ENCODE measurements at places on chromosomes 1 and 21.

DNA sequence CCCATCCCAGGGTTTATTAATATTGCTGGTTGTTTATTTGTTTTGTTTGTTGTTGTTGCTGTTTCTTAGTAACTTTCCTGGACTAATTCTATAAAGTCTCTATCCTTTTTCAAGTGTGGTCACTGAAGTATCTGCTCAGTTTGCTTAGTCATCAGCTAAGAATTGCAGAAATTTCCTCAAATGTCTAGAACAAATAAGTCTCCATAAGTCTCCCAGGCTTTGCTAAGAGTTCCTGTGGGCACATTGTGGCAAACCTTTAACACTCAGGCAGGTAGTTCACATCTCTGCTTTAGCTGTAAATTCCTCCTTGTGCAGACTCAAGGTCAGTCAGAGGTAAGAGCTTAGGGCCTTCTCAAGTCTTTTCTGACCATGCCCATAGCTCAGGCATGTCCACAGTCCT, 38.9 kb upstream of the C1orf185 start:
- DNase-seq = no peak

DNA sequence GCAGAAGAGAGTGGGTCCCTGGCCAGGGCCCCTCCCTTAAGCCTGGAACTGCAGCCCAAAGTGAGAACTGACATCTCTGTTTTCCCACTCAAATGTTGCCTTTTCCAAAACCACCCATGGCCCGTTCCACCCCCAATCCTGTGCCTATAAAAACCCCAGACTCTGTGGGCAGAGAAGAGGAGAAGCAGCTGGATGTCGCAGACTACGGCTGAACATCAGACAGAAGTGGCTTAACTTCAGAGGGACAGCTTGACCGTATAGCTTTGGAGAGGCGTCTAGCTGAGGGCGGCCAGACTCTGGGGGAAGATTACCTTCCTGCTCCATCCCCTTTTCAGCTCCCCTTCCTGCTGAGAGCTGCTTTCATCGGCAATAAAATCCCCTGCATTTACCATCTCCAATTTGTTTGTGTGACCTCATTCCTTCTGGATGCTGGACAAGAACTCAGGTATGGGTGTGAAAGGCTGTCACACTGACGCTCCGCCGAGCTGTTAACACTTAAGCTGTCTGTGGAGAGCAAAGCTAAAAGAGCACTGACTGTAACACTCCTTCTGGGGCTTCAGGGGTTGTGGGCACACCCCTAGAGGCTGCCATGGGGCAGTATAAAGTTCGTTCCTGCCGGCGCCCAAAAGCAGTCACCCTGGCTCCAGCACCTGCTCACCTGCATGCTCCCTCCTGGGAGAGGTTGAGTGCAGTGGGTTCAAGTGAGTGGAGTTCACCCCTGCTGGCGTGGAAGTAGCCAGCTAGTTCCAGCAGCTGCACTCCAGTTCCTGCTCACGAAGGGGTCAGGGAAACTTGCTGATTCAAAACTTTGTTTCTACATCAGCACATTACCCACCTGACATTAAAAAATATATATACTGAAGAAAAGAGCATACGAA, 19.6 kb upstream of the ERO1B start:
- no peak for DNase-seq

DNA sequence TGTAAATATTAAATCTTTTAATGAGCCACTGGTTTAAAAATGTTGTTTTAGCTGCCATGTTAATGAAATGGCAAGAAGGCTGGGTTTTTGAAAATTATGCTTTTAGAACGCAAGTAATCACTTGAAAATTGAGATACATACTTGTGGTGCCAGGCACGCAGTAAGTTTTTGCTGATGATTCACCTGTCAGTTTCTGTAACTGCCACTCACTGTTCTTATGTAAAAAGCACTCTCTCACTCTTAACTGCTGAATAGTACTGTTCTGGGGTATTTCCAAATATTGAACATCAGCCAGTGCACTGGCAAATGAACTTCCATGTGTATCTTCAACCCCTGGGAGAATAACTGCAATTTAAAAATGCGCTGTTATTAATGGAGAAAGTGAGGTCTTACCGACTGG, 17.9 kb downstream of the LGALS8 start:
- DNase-seq = no peak

DNA sequence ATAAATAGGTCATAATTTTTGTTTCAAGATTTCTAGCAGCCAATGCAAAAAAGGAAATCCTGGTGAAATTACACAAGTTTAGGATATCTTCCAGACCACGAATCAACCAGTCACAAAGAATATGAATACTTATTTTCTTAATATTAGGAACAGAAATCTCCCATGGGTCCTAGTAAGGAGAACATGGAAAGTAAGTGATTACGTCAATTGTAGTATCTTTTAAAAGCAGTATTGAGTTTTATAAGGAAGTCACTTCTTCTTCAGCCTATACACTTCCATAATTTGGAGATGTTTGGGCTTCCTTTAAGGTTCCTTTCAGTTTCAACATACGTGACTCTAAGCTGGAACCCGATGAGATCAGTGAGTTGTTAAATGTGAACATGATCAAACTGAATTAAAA, 534.5 kb downstream of the USP25 start:
- DNase-seq = no peak

DNA sequence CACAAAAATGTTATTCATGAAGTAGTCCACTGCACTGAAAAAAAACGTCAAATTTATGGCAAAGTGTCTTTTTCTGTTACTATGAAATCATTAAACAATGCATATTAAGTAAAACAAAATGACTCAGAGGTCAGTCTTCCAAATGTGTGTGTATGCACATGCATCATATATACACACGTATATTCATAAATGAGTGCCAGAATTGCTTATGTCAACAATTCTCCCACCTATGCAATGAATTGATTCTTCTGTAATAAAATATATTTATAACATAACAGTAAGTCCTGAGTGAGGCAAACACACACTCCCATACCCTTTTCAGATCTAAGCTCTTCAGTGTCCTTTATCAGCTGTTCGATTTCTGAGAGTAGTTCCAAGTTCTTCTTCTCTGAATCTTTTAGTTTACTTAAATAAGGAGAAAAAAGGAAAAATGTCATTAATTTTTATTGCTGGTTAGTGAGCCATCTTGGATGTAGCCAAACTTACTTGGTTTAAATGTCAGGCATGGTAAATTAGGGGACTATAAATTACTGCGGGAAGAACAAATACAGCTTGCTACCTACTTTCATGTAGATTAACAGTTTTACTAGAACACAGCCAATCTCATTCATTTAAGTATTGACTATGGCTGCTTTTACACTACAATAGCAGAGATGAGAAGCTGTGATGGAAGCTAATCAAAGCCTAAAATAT, 131.9 kb downstream of the COQ8A start:
- no peak for DNase-seq

- no peak for DNase-seq
These were observed 15.4 kb upstream of the VSIG8 start for GRCh38 chr1:159877695-159878444.

GRCh38 chr1:19204446-19205266, 5.4 kb downstream of the UBR4 start:
- no peak for DNase-seq

- no peak for DNase-seq
These were observed 3.6 kb downstream of the BEST4 start for GRCh38 chr1:44784094-44785028.

DNA sequence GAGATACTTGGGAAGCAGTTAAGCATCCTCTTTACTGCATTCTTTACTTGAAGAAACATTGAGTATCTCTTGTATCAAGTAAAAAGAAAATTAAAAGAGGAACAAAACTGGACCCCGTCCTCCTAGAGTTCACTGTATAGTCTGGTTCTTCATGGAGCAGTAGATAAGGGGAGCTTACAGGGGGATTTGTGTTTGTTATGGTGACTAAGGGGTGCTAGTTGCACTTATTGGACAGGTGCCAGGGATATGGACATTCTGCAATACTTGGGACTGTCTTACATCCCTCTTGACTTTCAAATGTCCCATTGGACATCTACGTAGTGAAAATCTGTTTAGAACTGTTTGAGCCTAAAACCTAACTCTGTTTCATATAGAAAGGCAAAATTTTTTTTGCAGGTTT, 67.2 kb downstream of the ALG14 start:
- no peak for DNase-seq

- no peak for DNase-seq
These were observed 106.4 kb downstream of the RGL1 start for GRCh38 chr1:183911285-183911684.

- DNase-seq = no peak
These were observed 10.8 kb upstream of the PADI1 start for GRCh38 chr1:17194133-17194475.

DNA sequence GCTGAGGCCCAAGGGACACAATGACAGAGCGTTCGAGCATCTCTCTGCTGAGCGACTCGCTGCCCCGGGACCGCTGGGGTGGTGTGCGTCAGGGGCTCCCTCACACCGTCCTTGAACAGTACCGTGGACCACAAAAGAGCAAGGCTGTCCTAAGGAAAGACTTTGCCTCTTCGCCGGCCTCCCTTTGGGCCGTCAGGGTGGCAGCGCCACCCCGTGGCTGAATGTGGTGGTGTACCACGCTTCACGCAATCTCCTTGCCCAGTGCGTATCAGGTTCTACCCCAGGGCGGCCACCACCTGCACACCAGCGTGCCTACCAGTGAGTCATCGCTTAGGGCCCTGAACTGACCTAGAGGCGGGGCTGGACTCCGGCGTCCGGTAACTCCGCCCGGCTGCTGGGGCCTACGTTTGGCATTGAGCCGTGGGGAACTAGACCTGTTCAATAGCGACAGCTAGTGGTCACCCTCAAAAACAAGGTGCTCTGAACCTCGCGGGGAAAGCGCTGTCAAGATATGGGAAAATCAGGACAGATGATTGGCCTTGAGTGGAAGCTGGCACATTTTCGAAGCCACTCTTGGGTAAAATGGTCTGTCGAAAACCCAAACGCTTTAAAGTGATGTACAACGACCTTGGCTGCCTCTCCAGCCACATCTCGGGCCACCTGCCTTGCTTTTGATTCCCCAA, 8.1 kb upstream of the TRAF3IP3 start:
- DNase-seq = peak; percentile 88

DNA sequence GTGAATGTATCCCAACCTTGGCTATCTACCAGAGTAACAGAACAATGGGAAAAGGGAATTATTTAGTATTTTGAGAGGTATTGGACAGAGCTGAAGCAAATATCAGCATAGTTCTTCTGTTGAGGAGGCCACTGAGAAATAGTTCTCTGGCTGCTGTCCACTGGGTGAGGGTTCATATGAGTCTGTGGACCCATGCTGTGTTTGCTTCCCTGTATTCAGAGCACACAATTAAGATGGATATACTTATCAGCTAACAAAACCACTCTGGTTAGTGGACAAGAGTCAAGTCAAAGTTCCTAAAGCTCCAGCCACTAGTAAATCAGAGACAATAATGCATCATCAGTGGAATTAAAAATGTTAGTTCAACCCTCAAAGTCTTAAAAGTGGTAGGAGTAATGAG, 66.1 kb downstream of the RGS18 start:
- no peak for DNase-seq

DNA sequence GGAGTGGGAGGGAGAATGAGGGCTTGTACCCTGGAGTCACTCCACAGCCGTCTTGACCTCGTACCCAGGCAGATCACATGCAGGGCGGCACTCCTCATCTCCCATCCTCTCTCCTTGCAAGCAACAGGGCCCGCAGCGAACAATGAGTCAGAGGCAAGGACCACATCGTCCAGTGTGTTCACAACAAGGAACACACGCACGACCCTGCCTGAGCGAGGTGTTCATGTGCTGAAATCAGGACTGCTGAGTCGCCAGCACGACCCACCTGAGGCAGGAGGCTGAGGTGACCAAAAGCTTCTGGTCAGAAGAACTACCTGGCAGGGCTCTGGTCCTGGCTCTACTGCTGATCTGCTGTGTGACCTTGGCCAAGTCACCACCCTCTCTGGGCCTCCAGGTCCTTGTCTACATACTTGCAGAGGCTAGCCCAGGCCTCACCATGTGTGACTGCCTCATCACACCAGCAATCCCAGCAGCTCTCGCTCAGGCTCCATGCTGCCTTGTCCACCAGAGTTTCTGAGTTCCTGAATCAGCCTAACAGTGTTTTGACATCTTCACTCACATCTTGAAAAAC, 78.0 kb downstream of the SSBP3 start:
- no peak for DNase-seq

- no peak for DNase-seq
These were observed 66.8 kb downstream of the VPS13D start for GRCh38 chr1:12296623-12297022.

GRCh38 chr1:14968251-14968851, 185.2 kb upstream of the TMEM51 start:
- peak; percentile 90 for DNase-seq

- peak; percentile 42 for DNase-seq
These were observed 50.1 kb downstream of the TUT4 start for GRCh38 chr1:52502789-52503188.

DNA sequence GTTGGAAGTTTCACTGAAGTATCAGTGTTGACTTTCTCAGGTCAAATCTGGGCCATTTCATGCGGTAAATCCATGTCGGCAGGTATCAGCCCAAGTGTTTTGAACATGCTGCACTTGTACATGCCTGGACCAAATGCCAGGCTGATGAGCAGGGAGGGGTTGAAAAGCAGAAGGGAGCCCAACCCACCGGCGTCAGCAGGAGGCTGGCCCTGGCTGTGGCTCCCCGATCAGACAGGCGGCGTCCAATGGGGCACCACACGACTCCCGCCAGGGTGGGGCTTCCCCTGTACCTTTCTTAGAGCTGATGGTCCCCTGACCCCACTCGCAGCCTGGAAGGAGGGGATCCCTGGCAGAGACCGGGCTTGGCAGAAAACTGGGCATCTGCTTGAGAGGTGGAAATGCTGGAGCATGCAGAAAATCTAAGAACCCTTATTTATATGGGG, 540.0 kb downstream of the KIF26B start:
- DNase-seq = no peak

DNA sequence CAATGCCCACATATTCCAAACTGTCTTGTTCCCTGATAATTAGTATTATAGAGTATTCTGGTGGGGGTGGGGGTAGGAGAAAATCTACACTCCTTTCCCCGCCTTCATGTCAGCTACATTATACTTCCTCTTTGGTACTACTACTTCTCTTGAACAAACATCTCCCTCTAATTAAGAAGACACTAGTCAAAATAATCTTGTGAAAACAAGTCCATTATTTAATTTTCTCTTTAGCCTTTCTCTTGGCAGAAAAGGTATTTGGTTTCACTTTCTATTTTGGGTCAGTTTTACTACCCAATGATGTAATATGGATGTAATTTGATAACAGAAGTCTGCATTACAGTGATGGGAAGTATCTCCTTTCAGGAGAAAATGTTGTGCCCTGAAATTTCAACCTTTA, 22.5 kb downstream of the NTMT2 start:
- no peak for DNase-seq

GRCh38 chr21:17725339-17725738, 93.8 kb downstream of the C21orf91 start:
- DNase-seq = no peak

DNA sequence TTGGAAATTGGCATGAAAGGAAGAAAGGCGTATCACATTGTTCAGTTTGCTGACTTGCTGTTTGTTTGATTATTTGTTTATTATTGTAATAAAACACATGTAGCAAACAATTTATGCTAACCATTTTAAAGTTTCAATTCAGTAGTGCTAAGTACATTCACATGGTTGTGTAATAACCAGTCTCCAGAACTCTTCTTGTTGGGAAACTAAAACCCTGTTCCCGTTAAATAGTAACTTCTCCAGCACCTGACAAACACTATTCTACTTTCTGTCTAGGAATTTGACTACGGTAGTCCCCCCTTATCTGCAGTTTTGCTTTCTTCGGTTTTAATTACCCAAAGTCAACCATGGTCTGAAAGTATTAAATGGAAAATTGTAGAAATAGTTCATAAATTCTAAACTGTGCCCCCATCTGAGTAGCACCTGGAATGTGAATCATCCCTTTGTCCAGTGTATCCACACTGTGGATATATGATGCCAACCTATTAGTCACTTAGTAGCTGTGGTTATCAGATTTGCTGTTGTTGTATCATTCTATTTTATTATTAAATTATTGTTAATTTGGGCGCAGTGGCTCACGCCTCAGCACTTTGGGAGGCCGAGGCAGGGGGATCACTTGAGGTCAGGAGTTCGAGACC, 5.5 kb downstream of the MORC3 start:
- DNase-seq = no peak

All from tibial artery (tissue), 4 donors.